ENCODE measurements at places on chromosomes 2 and 18.

- DNase-seq: no peak
These were observed 35.2 kb upstream of the TEX51 start for GRCh38 chr2:126863336-126864015.

GRCh38 chr2:128770143-128771085 is 451.7 kb upstream of the HS6ST1 start:
- no peak for DNase-seq

- DNase-seq: no peak
These were observed 60.9 kb downstream of the AAK1 start for GRCh38 chr2:69582582-69583176.

GRCh38 chr2:100104718-100105677 is 37.4 kb downstream of the AFF3 start:
- DNase-seq: peak; percentile 7

DNA sequence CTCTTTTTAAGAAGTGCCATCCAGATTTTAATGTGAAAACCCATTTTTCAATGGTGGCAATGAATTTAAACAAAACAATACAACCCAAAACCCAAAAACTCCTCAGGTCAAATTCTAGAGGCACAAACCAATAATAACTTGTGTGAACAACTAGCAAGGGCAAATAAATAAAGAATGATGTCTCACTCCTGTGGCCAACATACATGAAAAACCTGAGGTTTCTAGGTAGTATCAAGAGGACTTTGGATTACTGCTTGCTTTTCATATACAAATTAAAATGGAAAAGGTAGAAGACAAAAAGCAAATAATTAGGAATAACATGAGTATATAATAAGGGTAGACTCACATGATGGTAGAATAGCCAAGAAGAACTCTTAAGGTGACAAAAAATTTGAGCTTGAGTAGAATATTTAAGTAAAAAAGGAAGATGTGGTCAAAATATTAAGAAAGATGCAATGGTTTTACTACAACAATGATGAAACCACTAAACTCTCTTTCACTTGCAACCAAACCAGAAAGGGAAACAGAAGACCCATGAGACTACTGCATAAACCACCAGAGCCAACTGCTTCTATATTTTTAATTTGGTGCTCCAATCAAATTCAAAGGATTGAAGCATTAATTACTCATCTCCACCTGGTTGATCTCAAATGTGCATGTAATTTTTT is 53.5 kb downstream of the DARS1 start:
- DNase-seq: no peak

DNA sequence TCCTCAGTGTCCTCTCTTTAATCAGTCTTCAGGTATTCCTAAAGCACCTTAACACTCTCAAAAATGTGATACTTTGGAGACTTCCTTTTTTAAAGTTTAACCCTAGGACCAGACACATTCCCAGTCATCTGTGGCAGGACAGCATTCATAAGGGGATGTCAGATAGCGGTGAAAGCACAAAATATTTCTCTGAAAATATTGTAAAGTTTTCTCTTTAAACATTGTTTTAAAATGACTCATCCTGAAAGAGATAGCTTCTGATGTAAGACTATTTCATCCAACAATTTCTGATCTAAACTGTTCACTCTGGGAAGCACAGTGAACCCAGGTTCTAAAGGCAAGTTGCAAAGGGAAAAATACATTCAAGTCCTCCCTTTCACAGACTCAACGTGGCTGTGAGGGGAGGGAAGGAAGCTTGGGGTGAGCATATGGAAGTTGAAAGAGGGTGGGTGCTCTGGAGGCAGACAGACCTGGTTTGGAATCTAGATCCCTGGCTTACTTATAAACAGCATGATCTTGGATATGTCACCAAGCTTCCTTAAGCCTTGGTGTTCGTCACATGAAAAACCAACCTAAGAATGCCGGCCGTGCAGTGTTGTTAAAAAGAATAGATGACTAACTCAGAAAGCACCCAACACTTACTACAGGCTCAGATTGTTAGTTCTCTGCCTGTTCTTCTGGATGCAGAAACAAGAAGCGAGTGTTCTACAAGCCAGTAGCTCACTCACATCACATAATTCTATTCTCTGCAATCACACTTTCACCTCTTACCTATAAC is 12.1 kb downstream of the GALNT14 start:
- DNase-seq: no peak

DNA sequence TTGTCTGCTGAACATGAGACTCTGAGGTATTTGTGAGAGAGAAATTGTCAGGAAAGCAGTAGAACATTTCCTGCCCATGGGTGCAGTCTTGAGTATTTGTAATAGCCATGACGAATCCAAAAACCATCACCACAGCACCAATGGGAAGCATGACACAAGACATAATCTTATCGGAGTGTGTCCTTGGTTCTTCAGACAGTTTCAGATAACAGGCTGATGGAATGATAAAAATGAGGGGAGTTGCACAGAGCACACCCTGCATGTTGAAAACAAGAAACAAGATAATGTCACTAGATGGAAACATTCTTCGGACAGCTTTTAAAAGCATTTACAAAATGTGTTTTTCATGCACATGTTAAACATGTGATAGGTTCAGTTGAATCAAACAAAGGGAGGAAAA is 56.9 kb downstream of the SLC38A11 start:
- no peak for DNase-seq

DNA sequence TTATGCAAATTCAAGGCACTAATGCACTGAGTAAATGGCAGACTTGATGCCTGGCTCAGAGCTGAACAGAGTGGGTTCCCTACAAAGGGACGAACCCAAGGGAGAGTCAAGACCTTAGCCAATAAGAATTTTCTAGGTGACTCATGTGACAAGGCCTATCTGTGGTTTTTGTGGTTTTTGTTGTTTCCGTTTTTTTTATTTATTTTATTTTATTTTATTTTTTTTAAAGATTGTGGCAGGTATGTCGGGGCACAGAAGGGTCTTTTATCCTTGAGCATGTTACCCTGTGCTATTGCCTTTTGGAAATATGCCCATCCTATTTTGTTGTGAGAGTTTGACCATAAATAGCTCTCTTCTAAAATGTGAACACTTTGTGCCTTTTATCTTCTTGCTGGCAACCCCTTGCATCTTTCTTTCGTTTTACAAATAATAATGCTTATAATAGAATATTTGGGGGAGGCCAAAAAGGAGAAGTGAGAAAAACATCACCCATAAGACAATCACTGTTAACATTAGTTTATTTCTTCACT is 113.4 kb upstream of the AQP4 start:
- no peak for DNase-seq

Data from CD4-positive, alpha-beta T cell treated with Interferon gamma for 1 hour (primary cell).